ENCODE measurements at places on chromosomes 5 and 9.

DNA sequence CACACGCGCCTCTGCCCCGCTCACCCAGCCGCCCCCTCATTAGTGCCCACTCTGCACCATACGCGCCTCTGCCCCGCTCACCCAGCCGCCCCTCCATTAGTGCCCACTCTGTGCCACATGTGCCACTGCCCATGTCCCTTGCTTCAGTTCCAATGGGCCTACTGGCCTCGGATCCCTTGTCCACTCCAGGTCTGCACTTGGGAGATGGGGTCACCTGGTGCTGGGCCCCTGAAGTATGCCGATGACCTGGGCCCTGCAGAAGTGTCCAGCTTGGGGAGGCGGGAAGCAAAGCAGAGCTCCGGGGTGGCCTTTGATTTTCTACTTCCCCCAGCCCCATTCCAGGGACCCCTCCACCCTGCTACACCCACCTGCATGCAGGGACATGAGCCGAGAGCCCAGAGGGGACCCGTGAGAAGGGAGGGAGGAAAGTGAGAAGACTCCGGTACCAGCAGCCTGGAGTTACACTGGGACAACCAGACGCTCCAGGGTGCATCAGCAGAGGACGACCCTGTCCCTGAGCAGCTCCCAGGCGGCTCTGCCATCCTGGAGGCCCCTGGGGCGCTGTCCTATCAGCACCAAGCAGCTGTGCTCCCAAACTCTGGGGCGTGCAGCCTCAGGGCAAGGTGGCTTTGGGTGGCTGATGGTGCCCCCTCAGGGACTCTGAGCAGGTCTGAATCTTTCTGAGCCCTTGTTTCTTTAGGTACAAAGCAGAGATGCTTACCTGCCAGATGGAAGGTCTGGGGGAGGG lies 140.8 kb downstream of the RXRA start:
- no peak for DNase-seq

GRCh38 chr5:173742432-173742816 lies 126.0 kb upstream of the BOD1 start:
- no peak for DNase-seq

DNA sequence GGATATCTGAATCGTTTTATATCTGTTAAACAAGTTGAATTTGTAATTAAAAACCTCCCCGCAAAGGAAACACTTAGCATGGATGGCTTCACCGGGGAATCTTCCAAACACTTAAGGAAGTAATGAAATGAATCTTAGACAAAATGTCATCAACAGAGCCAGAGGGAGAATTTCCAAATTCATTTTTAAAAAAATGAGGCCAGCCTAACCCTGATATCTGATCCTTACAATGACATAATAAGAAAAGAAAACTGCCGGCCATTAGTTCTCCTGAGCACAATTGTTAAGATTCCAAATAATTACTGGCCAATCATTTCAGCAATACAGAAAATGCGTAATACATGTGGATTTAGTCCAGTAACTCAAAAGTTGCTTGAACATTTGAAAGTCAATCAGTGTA lies 6.1 kb upstream of the KIF12 start:
- no peak for DNase-seq

DNA sequence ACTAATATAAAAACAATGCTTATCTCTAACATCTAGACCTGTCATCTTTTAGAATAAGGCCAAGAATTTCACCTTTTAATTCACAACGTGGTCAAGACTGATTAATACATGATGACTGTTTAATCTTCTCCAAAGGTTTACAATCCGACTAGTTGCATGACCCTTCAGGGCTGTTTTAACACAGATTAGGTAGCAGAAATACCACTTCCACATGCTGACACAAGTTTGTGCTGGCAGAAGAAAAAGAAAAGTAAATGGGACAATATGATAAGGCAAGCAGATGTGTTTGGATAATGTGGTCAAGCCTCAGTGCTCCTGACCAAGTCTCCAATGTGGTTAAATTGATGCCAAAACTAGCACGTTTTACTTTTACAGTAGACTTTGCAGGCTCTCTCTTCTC lies 31.1 kb downstream of the SEMA6A start:
- no peak for DNase-seq

DNA sequence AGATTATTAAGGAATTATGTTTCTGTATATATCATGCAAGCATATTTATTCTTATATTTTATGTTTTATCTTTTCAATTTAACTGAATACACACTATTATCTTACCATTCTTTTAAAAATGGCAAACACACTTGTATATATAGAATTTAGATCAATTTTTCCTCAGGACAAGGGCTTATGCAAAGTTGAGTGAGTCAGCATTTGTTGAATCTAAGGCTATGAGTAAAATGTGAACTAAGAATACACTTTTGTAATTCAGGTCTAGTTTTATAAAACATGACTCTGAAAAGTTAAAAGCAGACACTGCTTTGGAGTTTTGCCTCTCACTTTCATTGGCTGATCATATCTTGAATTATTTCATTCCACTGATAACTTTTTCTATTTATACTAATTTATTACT lies 127.8 kb downstream of the FOCAD start:
- DNase-seq, result no peak

- DNase-seq, result no peak
These were observed 3.8 kb downstream of the C9orf40 start for GRCh38 chr9:74948937-74949336.

- DNase-seq, result no peak
These were observed 57.8 kb downstream of the ZNF462 start for GRCh38 chr9:106920701-106921283.

DNA sequence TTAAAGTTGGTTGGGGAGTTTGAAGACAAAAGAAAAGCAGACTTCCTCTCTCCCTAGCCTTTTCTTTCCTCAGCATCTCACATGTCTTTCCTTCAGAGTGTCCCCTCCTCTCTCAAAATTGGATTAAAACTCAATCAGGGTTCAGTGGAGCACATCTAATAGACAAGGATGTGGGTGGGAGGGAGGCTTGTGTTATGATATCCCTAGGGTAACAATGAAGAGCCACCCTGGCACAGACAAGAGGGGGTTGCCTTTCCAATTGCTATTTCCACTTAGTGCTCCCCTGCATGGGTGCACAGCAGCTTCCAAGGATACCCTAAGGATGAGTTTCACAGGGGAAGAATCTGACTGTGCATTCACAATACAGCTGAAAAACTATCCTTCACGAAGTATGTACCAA lies 585.2 kb upstream of the C9orf72 start:
- no peak for DNase-seq

GRCh38 chr9:116064970-116065369 lies 88.6 kb upstream of the PAPPA start:
- no peak for DNase-seq

GRCh38 chr5:133319905-133320520 lies 268.2 kb downstream of the HSPA4 start:
- DNase-seq, result no peak

- peak; percentile 51 for DNase-seq
These were observed 44.3 kb downstream of the SLC28A3 start for GRCh38 chr9:84296146-84296843.

DNA sequence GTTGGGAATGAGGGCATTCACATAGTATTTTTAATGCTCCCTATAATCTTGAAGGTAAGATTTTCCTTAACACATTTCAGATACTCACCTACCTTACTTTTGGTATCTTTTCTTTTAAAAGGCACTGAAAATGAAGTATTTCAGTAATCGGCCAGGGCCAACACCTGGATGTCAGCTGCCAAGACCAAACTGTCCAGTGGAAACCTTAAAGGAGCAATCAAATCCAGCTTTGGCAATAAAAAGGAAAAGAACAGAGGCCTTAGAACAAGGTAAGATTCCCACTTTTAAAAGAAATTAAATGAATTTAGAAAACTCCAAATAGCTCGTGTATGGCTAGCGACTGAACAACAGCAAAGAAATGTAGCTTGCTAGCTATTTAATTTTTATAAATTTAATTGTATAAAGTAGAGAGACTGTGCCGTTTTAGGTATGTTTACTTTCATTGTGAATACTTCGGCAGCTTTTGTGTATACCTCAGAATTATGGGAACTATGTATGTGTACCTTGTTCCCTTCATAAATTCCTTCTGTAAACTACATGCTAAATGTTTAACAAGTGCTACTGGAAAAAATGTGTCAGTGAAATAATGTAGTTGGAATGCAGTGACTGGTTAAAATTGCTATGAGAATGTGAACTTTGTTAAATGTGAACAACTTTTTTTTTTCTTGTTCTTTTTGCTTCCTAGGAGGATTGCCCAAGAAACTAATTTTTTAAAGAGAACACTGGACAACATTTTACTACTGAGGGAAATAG lies 41.9 kb downstream of the CDK7 start:
- no peak for DNase-seq

DNA sequence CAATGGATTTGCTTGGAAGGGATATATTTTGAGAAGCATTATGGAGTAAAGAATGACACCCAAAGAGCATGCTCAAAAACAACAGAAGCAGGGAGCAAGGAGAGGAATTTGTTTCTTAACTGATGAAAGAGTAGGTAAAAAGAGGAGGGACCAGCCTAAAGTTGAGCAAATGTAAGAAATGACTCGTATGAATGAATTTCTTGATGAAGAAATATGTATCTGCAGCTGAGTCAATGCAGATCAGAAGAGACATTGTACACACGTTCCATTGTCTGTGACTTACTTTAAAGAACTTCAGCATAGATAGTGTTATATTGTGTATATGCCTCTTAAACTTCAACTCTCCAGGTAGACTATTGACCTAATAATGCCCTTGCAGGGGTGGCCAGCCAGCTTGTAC lies 112.7 kb upstream of the NREP start:
- no peak for DNase-seq

DNA sequence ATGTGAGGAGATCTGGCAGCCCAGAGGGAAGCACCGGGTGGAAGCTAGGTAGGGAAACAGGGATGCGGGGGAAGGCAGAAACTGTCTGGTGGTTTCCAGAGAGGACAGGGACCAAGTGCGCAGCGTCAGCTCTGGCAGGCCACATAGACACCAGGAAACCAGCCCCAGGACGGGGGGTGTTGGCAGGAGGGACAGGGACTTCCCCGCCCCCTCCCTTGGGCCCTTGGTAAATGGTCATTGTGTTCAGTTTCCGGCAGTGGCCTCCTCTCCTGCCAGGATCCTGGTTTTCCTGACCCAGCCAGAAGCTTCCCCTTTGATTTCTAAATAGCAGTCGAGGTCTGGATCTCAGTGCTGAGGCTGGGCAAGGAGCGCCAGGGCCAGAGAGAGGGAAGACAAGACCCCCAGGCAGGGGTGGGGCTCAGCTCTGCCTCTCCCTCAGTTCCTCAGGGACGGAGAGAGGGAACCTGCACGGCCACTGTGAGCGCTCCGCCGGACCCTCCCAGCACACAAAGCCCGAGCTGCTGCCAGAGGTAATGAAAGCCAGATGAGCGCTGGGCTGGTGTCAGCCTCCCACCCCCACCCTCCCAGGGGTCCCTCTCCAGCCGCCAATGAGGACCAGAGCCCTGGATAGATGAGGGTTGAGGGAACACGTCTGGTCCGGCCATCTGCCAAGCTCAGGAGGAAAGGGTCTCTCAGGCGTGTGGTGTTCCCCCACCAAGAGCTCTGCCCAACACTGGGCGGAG lies 1.8 kb downstream of the RALGDS start:
- DNase-seq, result no peak

DNA sequence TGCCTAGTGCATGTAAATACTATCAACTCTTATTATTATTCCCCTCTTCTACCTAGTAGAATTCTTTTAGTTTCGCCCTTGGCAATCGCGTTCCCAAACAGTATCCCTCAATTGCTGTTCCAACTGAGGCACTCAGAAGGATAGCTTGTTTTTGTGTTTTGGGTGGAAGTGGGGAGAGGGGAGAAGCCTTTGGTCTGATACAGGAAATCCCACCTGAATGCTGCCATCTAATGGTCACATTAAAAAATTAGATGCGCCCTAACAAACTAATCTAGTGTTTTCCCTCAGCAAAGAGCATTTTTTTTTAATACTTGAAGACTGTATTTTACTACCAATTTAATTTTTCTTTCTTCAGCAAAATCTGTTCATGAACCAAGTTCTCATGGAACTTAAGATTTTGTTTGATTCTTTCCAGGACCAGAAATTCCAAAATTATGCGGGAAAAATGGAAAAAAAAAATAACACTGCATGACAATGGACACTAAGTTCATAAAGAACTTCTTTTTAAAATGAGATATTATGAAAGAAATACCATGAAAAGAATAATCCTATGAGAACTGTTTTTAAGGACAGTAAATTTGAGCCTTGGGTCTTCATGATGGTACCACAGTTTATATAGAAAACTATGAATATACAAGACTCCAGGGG lies 22.2 kb upstream of the GLDC start:
- DNase-seq, result no peak

DNA sequence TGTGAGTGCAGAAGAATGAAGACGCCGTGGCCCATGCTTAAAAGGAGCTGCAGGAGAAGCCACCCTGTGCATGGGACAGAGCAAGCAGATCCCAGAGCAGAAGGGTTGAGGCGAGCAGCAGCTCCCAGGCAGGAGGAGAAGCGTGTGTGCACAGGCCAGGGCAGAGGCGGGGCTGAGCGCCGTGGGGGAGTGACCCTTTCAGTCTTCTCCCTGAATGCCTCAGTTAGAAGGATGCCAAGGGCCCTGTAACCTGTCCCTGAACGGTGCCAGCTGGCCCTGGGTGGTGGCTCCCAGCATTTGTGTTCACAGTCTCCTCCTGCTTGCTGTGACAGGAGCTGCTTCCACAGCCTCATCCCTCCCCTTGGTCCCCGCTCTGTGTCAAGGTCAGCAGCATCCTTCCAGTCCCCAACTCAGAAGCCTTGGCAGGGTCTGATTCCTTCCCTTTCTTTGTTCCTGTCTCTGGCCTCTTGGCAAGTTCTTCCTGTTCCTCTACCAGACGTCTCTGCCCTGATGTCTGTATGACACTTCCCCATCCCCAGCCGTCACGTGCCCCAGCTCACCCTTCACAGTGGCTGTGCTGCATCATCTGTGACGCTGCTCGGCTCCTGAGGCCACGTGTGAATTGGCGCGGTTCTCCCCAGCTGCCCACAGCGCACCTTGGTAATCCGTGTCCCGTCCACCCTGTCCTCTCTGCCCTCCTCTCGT lies 5.2 kb downstream of the EXOC3 start:
- no peak for DNase-seq

GRCh38 chr9:92550765-92551164 lies 15.0 kb upstream of the ECM2 start:
- no peak for DNase-seq

- no peak for DNase-seq
These were observed 28.0 kb downstream of the OSTF1 start for GRCh38 chr9:75116306-75116705.

GRCh38 chr5:157369507-157369906 lies 90.5 kb upstream of the NIPAL4 start:
- DNase-seq, result no peak

DNA sequence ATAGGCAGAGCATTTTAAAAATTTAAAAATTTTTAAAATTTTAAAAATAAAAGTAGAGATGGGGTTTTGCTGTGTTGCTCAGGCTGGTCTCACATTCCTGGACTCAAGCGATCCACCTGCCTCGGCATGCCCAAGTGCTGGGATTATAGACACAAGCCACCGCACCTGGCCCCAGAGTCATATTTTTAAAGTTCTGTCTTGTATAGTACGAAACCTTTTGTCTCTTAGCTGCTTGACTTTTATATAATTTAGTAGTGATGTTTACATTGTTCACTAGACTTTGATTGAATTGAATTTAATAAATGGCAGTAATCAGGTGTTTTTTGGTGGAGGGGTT lies 31.0 kb downstream of the LRRTM2 start:
- no peak for DNase-seq

Measured in H54 (cell line).